ENCODE measurements at places on chromosomes 2 and 18.

- no peak for DNase-seq
These were observed 211.7 kb upstream of the RASGRP3 start for GRCh38 chr2:33264766-33265165.

- no peak for DNase-seq
These were observed 929.5 kb downstream of the ERBB4 start for GRCh38 chr2:211609127-211609526.

GRCh38 chr2:99079226-99079625 lies 62.3 kb upstream of the C2orf15 start:
- no peak for DNase-seq

- DNase-seq, result peak; percentile 22
These were observed 84.3 kb downstream of the EFEMP1 start for GRCh38 chr2:55839182-55839819.

DNA sequence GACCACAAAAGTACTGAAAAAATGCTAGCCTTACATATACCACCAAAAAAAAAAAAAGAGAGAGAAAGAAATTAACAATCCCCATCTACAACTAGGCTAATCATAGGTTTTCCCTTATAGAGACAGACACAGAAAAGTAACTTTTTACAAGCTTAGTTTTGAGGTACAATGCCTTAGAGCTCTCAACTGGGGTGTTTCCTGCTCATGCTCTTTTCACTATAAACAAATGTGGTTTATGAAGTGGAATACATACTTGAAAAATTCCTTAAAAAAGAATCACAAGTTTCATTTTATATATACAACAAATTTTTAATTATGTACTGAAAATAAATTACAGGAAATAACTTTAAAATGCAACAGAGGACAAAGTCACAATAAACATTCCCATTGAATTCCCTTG lies 82.5 kb downstream of the ATL2 start:
- no peak for DNase-seq

GRCh38 chr2:12728221-12728777 lies 11.6 kb downstream of the TRIB2 start:
- DNase-seq, result no peak

DNA sequence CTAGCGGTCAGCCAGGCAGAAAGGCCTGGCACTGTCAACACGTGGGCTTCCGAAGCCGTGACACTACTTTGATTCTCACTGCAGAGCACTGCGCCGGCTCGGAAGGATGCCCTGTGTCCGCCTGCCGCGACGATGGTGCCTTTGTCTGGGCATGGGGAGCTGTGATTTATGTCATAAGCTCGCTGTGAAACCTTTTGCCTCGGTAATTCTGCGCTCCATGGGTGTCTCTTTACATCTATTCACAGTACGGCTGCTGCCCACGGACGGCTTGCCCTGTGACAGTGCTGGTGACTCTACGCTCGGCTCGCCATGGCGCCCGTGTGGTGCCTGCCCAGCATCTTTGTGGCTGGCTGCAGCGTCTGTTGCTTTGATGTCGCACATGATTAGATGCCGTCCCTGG lies 43.1 kb upstream of the GBX2 start:
- no peak for DNase-seq
